ENCODE measurements at places on chromosomes 11 and 22. TPM values are rescaled to one million over a fixed set of nuclear protein-coding genes. Genes with fewer than 3 reads are reported as not detected.

The ZBTB3 gene
- 14.8 TPM for total RNA-seq

The IL17REL gene
- total RNA-seq, result not detected

The MMP12 gene
- 1.6 TPM for total RNA-seq

The MRGPRF gene
- 26.7 TPM for total RNA-seq

The DSCAML1 gene
- total RNA-seq, result 6.0 TPM
